ENCODE measurements at places on chromosomes 12 and 14.

DNA sequence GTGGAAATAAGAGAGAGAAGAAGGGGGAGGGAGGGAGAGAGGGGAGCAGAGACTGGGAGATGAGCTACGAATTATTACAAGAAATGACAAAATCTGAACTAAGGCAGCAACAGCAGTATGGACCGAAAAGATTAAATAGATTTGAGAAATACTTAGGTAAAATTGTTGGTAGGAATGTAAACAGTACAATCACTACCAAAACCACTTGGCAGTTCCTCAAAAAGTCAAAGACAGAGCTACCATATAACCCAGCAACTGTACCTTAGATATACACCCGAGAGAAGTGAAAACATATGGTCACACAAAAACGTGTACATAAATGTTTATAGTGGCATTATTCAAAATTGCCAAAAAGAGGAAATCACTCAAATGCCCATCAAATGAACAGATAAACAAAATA, 14.1 kb downstream of the KRAS start:
- DNase-seq, result no peak

DNA sequence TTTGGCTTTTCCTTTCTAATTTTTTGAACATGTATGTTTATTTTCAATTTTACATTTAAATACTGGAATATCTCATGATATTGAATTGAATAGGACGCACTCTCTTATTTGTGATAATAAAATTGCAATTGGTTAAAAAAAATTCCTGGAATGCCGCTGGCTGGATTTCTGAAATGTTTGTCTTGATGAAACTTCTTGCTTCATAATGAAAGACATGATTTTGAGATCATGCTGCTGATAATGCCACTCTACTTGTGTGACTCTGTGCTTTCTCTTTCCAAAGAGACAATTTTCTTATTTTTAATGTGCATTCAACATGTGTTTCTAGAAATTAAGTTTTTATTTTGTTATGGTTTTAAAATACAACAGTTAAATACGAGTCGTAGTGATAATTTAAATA, 465.7 kb upstream of the FAR2 start:
- DNase-seq, result no peak

DNA sequence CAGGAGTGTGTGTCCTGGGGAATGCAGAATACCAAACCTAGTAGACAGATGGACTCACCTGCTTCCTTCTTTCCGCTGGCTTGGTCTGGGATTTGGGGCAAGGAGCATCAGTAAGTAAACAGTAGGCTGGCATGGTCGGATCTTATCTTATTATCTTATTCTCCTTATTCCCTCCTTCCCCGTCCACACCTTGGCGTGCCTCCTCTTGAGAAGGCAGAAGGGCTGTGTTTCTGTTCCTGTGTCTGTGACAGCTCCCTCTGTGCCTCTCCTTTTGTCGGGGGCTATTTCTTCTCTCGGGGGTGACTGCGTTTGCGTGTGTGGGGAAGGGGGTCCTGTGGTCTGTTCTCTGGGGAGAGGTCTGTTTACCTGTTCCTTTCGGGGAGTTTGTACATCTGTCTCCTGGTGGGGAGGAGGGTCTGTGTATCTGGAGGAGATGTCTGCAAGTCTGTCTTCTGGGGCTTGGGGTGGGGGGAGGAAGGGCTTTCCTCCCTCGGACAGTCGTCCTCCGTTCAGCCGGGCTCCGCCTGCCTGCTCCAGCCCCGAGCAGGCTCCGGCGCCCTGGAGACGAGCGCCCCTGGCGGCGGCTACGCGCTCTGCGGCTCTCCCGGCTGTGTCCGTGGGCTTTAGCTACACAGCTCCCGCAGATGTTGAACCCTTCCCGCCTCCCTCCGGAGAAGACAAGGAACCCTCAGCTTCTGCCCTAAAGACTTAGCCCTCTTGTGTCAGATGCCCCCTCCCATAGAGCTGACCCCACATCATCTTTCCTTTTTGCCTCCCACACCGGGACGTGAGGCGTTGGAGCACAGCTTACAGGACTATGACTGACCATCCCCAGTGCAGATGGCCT, 4.4 kb downstream of the KRT86 start:
- peak; percentile 64 for DNase-seq

DNA sequence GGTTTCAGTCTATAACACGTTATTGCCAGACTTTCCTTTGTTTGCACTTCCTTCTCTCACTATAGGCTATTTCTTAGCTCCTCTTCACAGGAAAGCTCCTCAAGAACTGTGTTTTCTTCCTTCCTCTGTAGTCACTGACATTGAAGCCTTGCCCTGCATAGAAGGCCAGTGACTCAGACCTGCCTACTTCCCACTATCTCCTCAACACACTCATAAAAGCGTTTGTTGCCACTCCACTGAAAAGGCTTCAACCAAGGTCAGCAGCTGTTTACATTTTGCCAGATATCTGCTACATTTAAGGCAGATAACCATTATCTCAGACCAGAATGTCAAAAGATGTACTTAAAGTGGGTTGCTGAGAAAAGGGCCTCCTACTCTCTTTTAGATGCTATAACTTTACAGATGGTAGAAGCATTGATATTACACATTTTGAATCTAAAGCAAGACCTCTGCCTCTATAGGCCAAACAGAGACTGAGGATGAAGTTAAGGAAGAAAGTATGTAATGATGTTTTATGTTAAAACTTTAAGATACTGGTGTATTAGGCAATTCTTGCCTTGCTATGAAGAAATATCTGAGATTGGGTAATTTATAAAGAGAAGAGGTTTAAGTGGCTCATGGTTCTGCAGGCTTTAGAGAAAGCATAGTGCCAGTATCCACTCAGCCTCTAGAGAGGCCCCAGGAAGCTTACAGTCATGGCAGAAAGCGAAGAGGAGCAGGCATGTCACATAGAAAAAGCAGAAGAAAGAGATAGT, 233.3 kb upstream of the FLRT2 start:
- DNase-seq, result peak; percentile 62

DNA sequence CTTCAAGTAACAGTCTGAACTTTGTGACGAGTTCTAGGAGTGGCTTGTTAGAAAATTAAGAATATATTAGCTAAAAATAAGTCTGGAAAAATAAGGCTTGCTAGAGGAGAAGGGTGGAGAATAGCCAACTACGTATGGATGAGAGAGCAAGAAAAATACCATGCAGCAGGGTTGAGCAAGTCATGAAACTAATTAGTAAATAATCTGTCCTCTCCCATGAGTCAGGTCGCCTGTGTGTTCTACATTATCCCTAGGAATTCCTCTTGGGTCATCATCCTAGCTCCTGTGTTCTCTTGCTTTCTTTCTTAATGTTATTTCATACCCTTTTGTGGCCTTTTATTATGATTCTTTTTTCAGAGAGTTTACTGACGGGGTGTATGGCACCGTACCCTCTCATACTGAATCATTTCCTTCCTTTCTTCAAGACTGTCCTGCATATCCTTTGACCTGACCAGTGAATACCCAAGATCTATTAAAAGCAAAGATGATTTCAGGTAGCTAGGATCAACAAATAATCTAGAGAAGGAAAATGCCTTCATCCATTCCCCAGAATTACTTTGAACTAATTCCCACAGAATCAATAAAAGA, 177.2 kb upstream of the NPAS3 start:
- DNase-seq, result peak; percentile 81

GRCh38 chr14:96895658-96896271, 98.6 kb downstream of the VRK1 start:
- no peak for DNase-seq

DNA sequence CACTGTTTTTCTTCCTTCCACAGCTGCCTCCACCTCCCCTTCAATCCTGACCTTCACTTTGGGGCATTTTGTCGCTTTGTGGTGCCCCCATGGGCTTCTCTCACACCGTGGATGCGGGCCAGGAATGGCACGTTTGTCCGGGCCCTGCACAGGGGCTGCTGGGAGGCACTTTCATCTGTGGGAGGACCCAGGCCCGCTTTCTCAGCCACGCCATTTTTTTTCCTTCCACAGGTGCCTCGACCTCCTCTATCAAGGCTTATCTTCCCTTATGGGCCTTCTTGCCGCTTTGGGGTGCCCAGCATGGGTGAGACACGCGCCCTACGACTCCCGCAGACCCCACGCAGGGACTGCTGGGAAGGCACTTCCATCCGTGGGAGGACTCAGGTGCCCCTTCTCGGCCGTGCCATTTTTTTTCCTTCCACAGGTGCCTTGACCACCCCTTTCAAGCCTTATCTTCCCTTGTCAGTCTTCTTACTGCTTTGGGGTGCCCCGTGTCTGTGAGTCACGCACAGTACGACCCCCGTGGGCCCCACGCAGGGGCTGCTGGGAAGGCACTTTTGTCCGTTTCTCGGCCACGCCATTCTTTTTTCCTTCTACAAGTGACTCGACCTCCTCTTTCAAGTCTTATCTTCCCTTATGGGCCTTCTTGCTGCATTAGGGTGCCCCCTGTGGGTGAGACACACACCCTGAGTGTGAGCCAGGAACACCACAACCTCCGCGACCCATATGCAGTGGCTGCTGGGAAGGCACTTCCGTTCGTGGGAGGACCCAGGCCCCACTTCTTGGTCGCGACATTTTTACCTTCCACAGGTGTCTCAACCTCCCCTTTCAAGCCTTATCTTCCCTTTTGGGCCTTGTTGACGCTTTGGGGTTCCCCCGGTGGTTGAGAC, 270.7 kb downstream of the ALG10 start:
- DNase-seq, result no peak

DNA sequence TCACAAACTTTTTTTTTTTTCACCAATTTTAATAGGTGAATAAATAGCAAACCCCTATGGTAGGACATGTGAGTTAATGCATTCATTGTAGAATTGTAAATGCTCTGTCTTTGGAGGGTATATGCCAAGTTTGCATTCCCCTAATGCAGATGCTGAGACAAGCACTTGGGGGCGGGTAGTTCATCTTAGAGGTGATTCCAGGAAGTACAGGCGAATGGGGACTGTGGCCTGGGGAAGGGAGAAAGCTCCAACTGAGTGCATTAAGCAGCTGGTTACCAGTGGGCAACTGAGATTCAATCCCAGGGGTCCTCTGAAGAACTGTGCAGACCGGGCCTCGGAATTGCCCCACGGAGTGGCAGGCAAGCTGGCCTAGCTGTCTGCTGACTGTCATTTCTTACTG, 107.6 kb downstream of the ZNF664 start:
- no peak for DNase-seq

DNA sequence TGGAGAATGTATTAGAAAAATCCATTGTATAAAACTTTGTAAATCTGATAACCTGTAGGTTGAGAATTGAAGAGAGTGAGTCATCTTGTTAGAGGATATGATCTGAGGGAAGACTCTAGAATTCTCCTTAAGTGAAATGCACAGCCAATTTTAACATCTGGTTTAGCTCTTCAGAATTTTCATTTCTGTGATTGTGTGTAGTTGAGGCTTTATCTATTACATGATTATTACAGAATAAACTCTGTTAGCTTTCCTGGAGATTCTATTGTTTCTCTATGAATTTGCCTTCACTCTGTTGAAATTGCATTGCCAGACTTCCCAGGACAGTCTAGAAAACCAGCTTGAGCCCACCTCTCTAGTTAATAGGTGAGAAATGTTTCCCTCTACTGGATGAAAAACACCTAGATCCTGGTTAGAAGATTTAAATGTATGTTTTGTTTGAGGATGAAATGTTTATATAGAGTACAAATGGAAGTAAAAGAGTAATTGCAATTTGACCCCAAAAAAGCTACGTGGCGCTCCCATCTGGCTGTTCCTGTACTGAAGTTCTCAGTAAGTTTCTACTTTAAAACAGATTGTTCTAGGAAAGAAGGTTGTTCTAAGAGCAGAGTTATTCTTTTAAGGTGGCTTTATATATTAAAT, 2.9 kb downstream of the NUDT4 start:
- peak; percentile 60 for DNase-seq

Measured in fibroblast of mammary gland (primary cell).